ENCODE measurements at places on chromosomes 4 and X.

GRCh38 chrX:134013092-134013497, 27.7 kb upstream of the GPC3 start:
- DNase-seq, result no peak

DNA sequence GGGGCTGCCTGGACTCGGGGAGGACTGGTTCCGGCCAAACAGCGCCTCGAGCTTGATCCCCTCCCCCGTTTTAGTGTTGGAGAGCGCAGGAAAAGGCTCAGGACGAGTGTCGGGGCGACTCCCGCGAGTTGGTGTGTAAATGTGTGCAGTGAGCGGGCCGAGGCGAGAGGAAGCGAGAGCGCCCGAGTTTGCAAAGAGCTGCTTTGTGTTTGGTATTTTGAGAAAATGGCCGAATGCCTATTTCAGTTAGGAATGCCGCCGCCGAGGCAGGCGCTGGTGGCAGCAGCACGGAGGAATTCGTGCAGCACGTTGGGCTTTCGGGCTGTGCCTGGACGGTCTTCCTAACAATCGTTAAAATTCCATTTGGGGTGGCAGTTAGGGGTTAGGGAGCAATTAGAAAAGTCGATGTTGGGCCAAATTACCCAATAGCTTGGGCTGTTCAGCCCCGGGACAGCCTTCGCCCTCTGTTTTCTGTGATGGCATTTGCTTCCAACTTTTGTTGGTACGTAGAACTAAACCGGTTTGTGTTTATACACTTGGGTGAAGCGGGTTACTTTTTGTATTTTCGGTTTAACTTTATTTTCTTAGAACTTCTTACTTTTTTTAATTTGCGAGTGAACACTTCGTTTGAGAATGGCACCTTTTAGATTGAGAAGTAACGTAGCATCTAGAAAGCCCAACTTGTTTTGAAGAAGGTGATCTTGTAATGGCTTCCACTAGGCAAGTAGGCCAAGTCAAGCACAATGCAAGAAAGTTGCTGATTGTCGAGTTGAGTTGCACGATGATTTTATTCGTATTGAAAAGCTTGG, 1.6 kb downstream of the REST start:
- DNase-seq, result no peak

DNA sequence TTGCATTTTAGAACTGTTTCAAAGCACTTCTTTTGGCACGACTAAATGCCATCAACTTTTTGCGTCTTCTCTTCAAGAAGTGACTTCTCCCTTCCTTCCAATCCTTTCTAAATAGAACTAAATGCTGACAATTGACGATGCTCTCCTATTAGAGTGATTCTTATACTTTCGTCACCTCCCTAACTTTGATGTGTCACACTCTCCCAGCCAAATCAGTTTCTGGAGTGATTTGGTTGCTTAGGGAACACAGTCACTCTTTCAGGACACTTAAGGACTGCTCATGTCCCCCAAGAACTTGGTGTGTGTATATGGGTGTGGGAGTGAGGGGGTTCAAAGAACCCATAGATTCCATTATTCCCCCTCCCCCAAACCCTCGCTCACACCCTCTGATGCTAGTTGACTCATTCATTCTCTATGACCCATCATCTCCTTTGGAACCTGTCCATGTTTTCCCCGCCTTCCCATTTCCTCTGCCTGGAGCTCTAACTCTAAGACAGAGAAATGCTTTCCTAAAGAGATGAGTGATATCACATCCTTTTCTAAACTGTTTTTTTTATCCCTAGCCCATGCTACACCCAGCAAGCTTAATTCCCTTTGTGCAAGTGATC, 26.8 kb upstream of the AREG start:
- no peak for DNase-seq

GRCh38 chr4:54958236-54958635, 167.2 kb downstream of the KDR start:
- DNase-seq, result no peak

DNA sequence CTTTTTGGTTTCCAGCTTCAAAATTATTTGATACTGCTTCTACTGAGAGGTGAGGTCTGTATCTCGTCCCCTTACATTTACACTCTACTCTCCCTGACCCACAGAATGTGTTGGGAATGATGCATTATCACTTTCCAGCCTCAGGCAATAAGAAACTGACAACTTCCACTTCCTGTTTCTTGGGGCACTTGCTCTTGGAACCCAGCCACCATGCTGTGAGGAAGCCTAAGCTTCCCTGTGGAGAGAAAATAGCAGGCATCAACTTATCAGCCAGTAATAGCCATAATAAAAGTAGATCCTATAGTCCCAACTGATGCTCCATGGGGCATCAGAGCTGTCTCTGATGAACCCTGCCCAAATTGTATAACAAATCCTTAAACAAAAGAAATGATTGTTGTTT, 32.6 kb downstream of the RELL1 start:
- no peak for DNase-seq

GRCh38 chr4:149403081-149403480, 412.6 kb downstream of the IQCM start:
- no peak for DNase-seq

DNA sequence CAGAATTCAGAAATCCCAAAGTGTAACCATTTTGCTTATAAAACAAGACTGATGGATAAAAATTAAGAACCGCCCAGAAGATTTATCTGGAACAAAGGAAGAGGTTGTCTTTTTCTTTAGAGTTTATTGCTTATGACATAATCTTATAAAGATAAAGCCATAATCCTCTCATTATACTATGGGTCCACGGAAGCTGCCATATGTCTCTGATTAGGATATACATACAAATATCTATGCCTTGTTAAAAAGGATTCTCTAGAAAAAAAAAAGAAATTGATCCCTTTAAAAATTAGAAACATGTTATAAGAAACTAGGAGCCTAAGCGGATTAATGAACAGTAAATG, 70.5 kb downstream of the RELL1 start:
- DNase-seq, result no peak

- DNase-seq, result no peak
Measured at GRCh38 chrX:150018931-150019361, 80.7 kb upstream of the EOLA2 start.

DNA sequence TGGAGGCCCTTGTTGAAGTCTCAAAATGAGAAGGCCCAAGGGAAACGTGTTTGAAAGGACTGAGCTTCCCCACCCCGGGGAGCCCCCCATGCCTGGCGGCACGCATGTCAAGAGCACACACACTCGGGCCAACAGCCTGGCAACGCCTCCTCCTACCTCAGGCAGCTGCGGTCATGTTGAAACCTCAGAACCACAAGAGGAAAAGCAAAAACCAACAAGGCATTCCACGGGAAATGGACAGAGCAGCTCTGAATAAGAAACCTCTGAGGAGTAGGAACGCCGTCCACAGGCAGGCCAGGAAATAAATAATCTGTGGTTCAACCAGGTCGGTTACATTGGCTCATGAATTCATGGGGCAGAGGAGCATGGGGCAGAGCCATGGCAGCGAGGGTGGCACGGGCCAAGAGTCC, 95.7 kb upstream of the AFAP1 start:
- DNase-seq, result peak; percentile 3

GRCh38 chr4:87838205-87838604, 5.4 kb downstream of the MEPE start:
- no peak for DNase-seq

DNA sequence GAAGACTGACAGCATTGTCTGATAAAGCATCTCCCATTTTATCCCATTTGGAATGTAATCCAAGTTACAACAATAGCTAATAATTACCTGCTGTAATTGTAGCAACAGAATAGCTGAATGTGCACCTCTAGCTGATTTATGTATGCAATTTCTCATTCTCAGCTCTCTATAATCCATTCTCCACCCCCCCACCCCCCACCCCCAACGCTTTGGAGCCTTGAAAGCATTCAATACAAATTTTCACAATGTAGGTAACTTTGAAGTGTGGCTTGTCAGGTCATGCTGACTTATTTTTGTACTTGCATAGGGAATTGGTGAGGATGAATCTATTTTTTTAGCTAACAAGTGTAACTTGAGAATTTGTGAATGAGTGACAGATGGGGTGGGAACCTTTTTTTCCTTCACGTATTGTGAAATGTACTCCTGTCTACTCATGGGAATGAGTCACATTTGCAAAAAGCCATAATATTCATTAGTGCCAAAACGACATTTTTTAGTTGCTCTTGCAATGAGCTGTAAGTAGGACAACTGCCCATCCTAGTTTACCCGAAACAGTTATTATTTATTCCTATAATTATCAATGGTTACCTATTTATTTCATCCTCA, 159.3 kb downstream of the PALLD start:
- DNase-seq, result no peak

DNA sequence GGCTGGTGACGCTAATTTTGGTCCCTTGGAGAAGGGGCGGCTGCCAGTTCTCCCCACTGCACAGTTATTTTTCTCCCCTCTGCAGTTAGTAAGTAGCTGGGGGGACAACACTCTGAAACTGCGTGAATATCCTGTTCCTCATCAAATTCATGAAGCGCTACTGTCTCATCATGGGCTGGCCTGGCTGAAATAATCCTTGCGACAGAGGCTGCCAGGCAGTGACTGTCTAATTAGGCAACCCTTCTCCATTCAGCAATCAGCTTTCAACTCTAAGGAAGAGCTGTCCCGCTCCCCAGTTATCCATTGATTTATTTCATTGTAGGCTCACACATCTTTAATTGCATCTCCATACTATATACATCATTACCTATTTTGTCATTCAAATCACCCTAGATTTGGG, 8.2 kb downstream of the SH3TC1 start:
- no peak for DNase-seq

GRCh38 chr4:127856813-127857447, 23.8 kb upstream of the PLK4 start:
- DNase-seq, result no peak

- no peak for DNase-seq
Measured at GRCh38 chrX:133722756-133723155, 262.6 kb downstream of the GPC3 start.

DNA sequence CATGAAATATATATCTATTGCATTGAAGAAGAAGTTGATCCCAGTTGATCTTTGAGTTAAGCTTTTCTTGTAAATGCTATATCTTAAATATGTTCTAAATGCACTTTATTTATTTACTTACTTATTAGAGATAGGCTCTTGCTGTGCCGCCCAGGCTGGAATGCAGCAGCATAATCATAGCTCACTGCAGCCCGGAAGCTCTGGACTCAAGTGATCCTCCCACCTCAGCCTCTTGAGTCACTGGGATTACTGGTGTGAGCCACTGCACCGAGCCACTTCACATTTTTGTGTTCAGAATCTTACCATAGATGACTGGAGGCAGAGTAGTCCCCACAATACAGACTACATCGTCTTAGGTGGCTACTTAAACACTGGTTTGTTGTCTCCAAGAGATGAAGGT, 324.3 kb upstream of the SLIT2 start:
- no peak for DNase-seq

GRCh38 chr4:16759931-16760582, 138.4 kb downstream of the LDB2 start:
- DNase-seq, result no peak

DNA sequence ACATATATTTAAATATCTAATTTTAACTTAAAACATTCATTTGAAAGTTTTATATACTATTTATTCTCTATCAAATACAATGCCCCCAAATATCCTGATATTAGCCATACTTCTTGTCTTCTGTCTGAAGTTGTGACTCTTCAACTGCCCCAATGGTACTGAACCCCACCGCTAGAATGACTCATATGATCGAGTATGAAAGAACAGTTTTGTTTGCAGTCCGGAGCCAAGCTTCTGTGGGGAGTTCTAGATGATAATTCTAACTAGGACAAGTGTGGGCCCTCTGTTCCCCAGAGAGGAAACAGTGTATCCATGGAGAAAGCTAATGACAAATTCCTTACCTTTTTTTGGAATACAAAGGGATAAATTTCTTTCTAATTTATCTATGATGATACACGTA, 24.7 kb upstream of the CT47A1 start:
- no peak for DNase-seq

GRCh38 chr4:26412381-26413372, 77.6 kb downstream of the CCKAR start:
- no peak for DNase-seq

DNA sequence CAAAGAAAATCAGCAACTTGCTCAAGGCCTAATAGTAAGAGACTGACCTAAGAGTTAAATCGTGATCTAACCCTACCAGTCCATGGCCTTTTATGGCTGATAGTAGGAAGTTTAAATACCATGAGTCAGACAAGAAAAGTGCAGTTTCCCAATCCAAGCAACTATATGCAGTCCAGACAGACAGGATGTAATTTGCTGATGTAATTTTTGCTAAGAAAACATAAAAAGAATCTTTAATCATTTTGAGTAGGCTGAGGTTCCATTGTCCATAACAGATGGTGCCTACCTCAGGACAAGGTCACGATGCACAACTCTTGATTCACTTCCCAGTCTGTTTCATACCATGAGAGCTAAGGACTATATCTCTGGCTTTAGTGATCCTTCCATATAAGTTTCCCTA, 317.5 kb upstream of the GRIA3 start:
- DNase-seq, result no peak

GRCh38 chr4:112753333-112753732, 116.4 kb downstream of the LARP7 start:
- DNase-seq, result no peak

- no peak for DNase-seq
Measured at GRCh38 chrX:152912106-152912505, 14.2 kb downstream of the ZNF185 start.

- DNase-seq, result no peak
Measured at GRCh38 chrX:44291468-44292092, 51.9 kb downstream of the EFHC2 start.

DNA sequence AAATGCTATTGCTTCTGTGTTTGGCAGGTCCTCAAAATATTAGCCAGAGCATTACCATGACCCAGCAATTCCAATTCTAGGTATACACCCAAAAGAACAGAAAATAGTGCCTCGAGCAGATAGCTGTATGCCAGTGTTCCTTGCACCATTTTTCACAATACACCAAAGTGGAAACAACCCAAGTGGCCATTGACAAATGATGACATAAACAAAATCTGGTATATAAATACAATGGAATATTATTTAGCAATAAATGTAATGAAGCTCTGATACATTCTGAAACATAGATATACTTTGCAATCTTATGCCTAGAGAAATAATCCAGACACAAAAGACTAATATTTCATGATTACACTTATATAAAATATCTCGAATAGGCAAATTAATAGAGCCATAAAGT, 451.8 kb upstream of the PCDH7 start:
- no peak for DNase-seq

- no peak for DNase-seq
Measured at GRCh38 chr4:47837094-47837907, 566 bp downstream of the CORIN start.

DNA sequence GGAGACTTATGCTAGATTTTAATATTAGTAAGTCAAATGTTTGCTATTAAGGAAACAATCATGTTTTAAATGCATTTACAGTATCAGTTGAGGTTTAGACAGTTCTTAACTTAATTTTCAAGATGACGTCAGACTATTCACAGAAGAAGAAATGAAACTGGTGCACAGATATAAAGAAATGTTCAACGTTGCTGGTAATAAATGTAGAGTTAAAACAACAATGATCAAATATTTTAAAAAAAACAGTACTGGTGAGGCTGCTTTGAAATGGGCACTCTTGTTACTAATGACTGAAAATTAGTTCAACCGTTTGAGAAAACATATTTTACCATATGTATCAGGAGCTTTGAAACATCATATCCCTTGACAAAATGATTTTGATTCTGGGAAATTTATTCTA, 44.2 kb downstream of the ABHD18 start:
- DNase-seq, result no peak

Data from SK-N-MC (cell line).